Fibroblast of skin of back (primary cell): ENCODE measurements at places on chromosomes 6 and 20.

DNA sequence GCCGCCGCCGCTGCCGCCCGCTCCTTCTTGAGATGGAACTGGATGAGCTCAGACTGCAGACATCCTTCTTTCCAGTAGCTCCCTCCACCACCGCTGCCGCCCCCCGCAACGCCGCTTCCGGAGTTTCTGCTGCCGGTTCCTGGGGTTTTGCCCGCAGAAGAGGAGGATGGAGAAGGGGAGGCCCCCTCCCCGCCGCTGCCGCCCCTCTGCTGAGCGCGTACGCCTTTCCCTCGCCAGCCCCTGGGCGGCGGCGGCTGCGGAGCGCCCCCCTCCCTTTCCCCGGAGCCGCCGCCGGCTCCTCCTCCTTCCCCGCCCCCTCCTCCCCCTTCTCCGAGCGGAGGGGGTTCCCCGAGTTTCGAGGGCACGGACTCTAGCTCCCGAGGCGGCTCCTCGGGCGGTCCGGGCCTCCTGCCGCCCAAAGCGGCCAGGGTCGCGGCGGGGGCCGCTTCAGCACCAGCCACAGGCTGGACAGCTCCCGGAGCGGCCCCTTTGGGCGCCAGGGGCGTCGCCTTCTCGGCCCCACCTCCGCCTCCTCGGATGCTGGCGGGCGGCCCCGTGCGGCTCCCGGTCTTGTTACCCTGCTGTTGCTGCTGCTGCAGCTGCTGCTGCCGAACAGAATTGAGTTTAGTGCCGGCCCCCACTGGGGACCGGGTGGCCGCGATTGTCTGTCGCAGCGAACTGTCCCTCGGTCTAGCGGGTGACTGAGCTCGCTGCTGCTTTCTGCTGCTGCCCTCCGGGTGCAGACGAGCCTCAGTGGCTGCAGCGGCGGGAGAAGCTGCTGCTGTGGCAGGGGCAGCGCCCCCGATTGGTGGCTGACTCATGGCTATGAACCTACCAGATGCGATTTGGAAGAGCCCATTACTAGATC is 3.1 kb downstream of the MTCL3 start:
- DNase-seq: peak; percentile 67

DNA sequence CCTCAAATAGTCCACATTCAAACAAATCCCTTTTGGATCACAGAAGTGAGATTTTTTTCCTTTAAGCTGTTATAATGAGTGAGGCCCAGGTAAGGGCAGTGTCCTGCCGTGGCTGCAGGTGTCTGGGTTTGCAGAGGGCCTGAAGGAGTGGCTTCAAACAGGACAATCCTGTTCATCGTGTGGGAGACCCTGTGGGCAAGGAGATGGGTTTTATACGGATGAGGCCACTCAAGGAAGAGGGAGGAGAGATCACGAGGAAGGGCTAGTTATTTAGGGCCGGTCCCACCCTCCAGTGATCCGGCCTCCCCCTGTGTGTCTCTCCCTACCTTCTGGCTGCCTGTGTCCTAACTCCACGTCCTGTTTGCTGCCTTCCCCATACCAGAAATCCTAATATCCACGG is 33.8 kb downstream of the PPP1R14C start:
- DNase-seq: no peak

DNA sequence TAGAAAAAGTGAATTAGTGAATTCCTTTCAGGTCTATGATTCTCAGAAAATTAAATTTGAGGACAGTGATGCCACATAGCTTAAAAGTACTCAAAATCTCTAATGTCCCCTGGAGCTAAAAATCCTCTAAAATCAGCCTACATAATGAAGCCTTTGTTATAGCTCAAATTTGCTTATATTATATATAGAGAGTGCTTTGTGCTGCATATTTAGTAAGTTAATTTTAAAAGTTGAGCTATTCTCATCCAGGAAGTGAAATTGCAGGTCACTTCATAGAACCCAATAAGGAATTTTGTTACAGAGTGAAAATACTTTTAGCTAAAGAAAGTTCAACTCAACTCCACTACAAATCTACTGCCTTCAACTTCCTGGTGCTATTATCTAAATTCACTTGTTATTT is 507.5 kb upstream of the MAP3K7 start:
- no peak for DNase-seq

- DNase-seq: peak; percentile 31
Measured at GRCh38 chr6:45504947-45505346, 127.2 kb upstream of the SUPT3H start.

DNA sequence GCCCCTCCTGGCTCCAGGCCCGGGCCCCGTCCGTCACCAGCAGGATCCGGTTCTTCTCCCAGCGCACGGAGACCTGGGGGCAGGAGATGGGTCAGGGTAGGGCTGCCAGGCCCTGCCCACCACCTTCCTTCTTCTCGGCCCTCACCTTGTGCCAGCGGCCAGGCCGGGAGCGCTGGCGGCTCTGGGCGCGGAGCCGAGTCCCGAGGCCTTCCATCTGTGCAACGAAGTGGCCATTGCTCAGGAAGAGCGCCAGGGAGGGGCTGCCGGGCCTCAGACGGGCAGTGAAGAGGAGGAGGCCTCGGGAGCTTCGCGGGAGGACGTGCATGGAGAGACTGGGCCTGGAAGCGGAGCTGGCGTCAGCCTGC is 7.9 kb downstream of the ADRM1 start:
- no peak for DNase-seq

GRCh38 chr6:53956068-53956711 is 155.1 kb upstream of the MLIP start:
- DNase-seq: peak; percentile 54

GRCh38 chr20:31606804-31607639 is 1.9 kb downstream of the ID1 start:
- DNase-seq: peak; percentile 30

- DNase-seq: no peak
Measured at GRCh38 chr20:37518606-37519507, 2.2 kb upstream of the NNAT start.

GRCh38 chr20:51487076-51487475 is 55.4 kb downstream of the NFATC2 start:
- DNase-seq: no peak

GRCh38 chr6:135228486-135228885 is 47.4 kb downstream of the MYB start:
- DNase-seq: no peak

GRCh38 chr6:33204415-33205190 is at the start of gene HSD17B8:
Gene HSD17B8, plus strand, starts transcription at chr6:33204655. Its CDS starts 14 bp downstream, at chr6:33204669.
- peak; percentile 91 for DNase-seq

DNA sequence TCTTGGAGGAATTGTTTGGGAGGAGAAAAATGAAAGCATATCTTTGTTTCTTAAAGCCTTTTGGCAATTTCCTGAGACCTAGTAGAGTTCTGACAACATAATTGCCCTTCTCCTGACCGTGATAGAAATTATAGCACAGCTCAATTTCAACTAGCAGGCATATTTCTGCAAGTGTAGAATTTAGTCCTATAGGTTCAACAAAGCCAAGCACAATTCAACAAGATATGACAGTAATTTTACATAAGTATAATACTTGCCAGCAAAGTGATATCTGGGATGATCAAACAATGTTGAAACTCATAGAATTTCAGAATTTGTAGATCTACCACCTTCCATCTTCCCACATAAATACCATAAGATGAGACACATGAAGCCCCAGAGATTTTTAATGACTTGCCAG is 73.1 kb downstream of the SPTLC3 start:
- DNase-seq: no peak

GRCh38 chr6:16555550-16555949 is 205.7 kb downstream of the ATXN1 start:
- no peak for DNase-seq

- no peak for DNase-seq
Measured at GRCh38 chr6:98566126-98566525, 268.2 kb upstream of the POU3F2 start.

GRCh38 chr6:156175971-156176421 is 601.2 kb upstream of the ARID1B start:
- no peak for DNase-seq
